ENCODE measurements at places on chromosomes 4 and X.

DNA sequence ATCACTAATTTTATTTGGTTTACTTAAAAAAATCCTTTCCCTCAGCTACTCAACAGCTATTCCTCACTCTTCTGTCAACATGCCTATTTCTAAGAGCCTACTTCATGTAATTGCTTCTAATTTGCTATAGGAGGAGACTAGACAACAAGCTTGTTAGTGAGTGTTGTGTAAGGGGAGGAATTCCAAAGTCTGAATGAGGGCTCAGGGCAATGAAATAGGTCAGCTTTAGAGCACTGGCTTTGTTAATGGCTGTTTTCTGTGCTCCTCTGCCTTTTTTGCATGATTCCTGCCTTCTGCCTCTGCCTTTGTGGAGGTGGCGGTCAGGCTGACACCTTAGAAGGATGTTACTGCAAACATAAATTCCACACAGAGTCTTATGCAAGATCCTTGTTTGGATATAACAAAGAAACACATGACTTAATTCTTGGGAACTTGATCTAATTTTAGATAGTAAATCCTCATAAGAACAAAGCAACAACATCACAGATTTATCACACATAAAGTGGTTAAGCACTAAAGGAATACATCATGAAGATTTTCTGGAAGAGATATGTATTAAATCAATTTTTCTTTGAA lies 15.0 kb upstream of the PAGE1 start:
- no peaks in the 10 kb centered on the region for H3K36me3 ChIP-seq
- H3K4me3 ChIP-seq = no peak overlapping the region
- H3K27ac ChIP-seq = no peak overlapping the region

GRCh38 chr4:111208970-111209369 lies 586.1 kb upstream of the PITX2 start:
- no peaks in the 10 kb centered on the region for H3K27me3 ChIP-seq
- no peak overlapping the region for H3K27ac ChIP-seq
- no peak overlapping the region for H3K4me3 ChIP-seq
- no peaks in the 10 kb centered on the region for H3K36me3 ChIP-seq

- no peaks in the 10 kb centered on the region for H3K4me1 ChIP-seq
- DNase-seq = no peak
- H3K27me3 ChIP-seq = no peaks in the 10 kb centered on the region
- no peak overlapping the region for H3K4me3 ChIP-seq
- no peaks in the 10 kb centered on the region for H3K36me3 ChIP-seq
- H3K27ac ChIP-seq = no peak overlapping the region
These were observed 1812.1 kb upstream of the ADGRL3 start for GRCh38 chr4:59387759-59388758.

- H3K36me3 ChIP-seq = peaks cover 17% of the 10 kb centered on the region
- no peak overlapping the region for H3K4me3 ChIP-seq
- H3K27ac ChIP-seq = no peak overlapping the region
These were observed 38.3 kb downstream of the NOCT start for GRCh38 chr4:139053909-139054308.

DNA sequence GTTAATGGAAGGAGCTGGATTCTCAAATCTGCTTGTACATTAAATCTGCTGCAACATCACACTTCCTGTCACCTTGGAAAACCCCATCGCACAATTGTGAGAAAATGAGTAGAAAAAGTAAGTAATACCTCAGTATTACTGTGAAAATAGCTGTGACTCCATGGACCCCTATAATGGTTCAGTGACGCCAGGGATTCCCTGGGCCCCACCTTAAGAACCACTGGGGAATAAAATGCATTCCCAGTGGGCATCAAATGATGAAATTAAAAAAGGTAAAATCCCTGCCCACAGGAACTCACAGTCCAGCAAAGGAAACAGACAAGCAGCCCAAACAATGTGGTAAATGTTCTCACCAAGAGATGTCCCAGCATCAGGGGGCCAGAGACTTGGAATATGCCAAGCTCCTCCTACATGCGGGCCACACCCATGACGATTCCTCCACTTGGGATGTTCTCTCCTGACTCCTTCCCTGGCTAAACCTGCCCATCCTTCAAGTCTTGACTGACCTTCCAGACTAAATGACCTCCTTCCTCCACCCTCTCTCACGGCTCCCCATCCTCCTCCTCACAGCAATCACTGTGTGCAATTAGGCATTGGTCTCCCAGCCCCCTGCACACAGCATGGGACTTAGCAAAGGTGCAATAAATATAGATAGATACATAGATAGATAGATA lies 2.6 kb downstream of the EVC2 start:
- peaks cover 12% of the 10 kb centered on the region for H3K4me1 ChIP-seq
- no peaks in the 10 kb centered on the region for H3K27me3 ChIP-seq
- no peak overlapping the region for H3K4me3 ChIP-seq

GRCh38 chrX:24398766-24399165 lies 38.3 kb downstream of the SUPT20HL1 start:
- H3K27me3 ChIP-seq = no peaks in the 10 kb centered on the region
- no peaks in the 10 kb centered on the region for H3K36me3 ChIP-seq
- H3K27ac ChIP-seq = no peak overlapping the region
- no peak overlapping the region for H3K4me3 ChIP-seq
- no peak for DNase-seq

GRCh38 chrX:19617550-19617949 lies 102.2 kb upstream of the MAP3K15 start:
- H3K4me1 ChIP-seq = peaks cover 15% of the 10 kb centered on the region
- no peak overlapping the region for H3K27ac ChIP-seq
- H3K27me3 ChIP-seq = no peaks in the 10 kb centered on the region
- H3K4me3 ChIP-seq = no peak overlapping the region

DNA sequence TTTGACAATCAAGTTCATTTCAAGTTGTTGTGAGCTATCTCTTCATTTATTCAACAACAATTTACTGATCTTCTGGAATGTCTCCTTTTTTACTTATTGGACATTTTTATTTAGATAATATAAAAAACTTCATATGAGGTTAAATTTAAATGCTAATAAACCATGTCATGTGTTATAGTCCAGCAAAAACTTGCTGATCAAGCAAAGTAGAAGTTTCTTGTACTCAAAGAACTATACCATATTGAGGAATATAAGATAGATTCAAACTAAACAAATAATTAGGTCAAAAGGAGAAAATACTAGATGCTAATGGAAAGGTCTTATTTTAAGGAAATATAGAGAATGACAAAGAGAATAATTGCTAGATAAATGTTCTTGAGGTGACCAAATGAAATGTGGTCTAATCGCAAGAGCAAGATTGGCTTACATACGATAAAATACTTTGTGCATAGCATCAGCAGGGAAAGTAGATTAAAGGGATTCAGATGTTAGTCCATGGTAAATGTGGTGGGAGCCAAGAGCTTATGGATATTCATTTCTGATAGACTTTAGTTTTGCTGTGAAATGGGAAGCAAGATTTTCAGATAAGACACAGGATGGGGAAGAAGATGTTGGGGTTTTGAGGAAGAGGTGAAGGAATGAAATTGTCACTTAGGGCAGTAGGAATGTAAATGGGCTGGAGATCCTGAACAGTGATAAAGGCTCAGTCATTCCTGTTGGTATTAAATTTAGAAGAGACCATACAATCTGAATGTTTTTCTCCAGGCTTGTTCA lies 229.5 kb downstream of the MAPK10 start:
- peaks cover 8% of the 10 kb centered on the region for H3K4me1 ChIP-seq
- H3K27ac ChIP-seq = no peak overlapping the region
- DNase-seq = no peak

DNA sequence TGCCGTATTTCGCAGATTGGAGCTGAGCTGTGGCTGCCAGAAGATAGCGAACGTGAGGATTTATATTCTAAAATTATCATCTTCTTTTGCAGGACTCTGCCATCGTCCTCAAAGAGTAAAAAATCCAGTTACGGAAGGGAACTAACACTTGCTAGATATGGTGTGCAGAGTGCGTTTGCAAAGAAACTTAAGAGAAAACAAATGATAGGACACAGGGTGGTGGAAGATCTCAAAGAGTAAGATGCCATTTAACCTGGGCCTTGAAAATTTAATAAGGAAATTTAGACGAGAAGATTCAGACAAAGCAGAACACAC lies 566 bp downstream of the LARP7 start:
- H3K36me3 ChIP-seq = no peaks in the 10 kb centered on the region
- H3K4me1 ChIP-seq = no peaks in the 10 kb centered on the region
- no peak for DNase-seq
- H3K27ac ChIP-seq = peak overlapping the region; percentile 90
- H3K4me3 ChIP-seq = no peak overlapping the region

DNA sequence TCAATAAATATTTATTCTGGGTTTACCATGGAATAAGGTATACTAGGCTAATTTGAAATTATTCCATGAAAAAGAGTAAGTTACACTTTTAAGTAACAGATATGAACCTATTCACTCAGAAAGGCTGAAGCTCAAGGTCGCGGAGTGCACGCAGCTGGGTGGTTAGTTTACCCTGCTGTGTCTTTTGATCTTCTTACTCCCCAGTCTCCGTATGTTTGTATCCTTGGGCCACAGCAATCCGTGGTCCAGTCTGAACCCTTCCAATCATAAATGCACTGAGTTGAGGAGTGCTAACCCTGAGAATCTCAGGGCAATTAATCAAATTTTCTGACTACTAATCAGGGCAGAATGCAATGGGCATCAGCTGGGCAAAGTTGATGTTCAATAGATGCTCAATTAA lies 33.9 kb downstream of the RPS3A start:
- H3K27me3 ChIP-seq = no peaks in the 10 kb centered on the region
- no peak overlapping the region for H3K4me3 ChIP-seq
- no peak for DNase-seq

- no peak overlapping the region for H3K27ac ChIP-seq
- H3K4me3 ChIP-seq = no peak overlapping the region
- no peaks in the 10 kb centered on the region for H3K27me3 ChIP-seq
- no peaks in the 10 kb centered on the region for H3K36me3 ChIP-seq
- no peaks in the 10 kb centered on the region for H3K4me1 ChIP-seq
- DNase-seq = no peak
These were observed 131.9 kb upstream of the MSX1 start for GRCh38 chr4:4727536-4727935.

GRCh38 chr4:172155838-172156345 lies 342.7 kb downstream of the GALNTL6 start:
- no peaks in the 10 kb centered on the region for H3K36me3 ChIP-seq
- H3K27ac ChIP-seq = no peak overlapping the region
- no peaks in the 10 kb centered on the region for H3K27me3 ChIP-seq
- no peak for DNase-seq
- H3K4me3 ChIP-seq = no peak overlapping the region
- H3K4me1 ChIP-seq = no peaks in the 10 kb centered on the region

- no peak for DNase-seq
- no peaks in the 10 kb centered on the region for H3K27me3 ChIP-seq
- H3K27ac ChIP-seq = no peak overlapping the region
- H3K4me3 ChIP-seq = no peak overlapping the region
- no peaks in the 10 kb centered on the region for H3K4me1 ChIP-seq
These were observed 107.2 kb upstream of the NALF2 start for GRCh38 chrX:69396916-69397315.

DNA sequence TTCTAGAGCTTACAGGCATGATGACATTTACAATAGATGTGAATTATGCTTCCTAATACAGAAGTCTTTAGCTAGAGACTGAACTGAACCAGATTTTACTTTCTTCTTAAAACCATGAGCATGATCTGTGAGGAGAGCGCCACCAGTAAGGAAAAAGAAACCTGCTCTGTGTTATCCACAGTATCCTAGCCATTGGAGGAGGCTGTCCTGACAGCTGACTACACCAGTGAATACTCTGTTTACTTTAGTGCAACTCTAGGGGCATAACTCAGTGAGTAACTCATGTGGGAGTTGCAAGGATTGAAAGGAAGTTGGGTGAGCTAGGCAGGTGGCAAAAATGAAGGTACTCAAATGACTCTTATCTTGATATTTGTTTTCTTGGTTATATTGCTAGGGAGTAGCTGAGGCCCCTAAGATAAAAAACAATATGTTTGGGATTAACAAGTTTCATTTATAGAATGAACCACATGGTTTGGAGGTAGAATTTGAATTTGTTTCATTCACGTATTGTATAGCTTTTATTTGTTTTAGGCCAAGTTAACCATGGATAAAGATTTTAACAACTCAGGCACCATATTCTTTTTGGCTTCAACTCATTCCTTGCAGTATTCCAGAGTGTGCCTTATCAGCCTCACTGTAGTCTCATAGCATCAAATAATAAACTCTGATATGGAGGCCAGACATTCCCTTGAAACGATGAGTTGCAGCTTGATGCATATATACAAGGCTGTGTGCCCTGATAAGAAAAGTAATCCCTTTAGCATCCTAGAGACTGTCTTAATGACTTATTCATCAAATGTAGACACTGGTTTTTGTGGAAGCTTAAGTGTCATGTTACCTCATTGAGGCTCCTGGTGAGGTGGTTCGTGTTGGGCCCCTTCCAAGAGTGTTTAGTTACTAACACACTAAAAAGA lies 2.5 kb downstream of the BMP3 start:
- no peak for DNase-seq
- H3K36me3 ChIP-seq = no peaks in the 10 kb centered on the region
- peaks cover 3% of the 10 kb centered on the region for H3K27me3 ChIP-seq
- H3K27ac ChIP-seq = no peak overlapping the region
- H3K4me3 ChIP-seq = no peak overlapping the region
- H3K4me1 ChIP-seq = peaks cover 7% of the 10 kb centered on the region

GRCh38 chr4:88975958-88976774 lies 80.8 kb downstream of the FAM13A start:
- no peak overlapping the region for H3K27ac ChIP-seq
- H3K36me3 ChIP-seq = no peaks in the 10 kb centered on the region
- DNase-seq = no peak
- no peaks in the 10 kb centered on the region for H3K4me1 ChIP-seq
- H3K4me3 ChIP-seq = no peak overlapping the region
- no peaks in the 10 kb centered on the region for H3K27me3 ChIP-seq

DNA sequence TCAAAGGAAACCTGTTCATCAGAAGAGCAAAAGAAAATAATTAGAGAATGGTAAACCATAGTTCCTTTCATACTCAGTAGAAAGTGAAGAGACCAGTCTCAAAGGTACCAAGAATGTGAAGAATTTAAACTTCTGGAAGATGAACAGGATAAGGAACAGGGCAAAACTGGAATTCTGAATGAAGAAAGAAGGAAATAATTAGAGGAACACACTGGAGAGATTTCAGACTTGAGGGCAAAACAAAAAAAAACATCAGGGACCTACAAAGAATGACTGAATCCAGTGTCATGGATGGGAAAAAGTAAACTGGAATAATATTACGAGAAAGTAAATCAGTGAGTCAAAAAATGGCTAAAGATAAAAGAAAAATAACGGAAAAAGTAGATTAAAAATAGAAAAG lies 245.6 kb upstream of the NEIL3 start:
- no peaks in the 10 kb centered on the region for H3K27me3 ChIP-seq
- no peak for DNase-seq
- no peaks in the 10 kb centered on the region for H3K4me1 ChIP-seq
- H3K27ac ChIP-seq = no peak overlapping the region

DNA sequence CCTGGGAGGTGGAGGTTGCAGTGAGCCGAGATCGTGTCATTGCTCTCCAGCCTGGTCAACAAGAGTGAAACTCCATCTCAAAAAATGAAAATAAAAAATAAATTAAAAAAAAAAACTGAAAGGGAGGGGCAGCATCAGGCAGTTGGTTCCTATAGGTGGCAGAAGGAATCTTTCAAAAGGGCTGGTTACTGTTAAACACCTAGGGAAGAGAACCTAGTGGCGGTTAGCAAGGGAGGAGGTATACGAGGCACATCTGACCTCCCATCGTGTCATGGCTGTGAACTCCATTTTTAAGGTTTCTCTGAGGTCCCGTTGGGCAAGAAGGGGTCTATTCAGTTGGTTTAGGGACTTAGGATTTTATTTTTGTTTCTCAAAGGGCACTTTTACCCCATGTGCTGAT lies 150.1 kb downstream of the SLC7A11 start:
- H3K27ac ChIP-seq = no peak overlapping the region
- no peaks in the 10 kb centered on the region for H3K36me3 ChIP-seq
- H3K4me1 ChIP-seq = no peaks in the 10 kb centered on the region
- no peaks in the 10 kb centered on the region for H3K27me3 ChIP-seq
- no peak for DNase-seq
